ENCODE measurements at places on chromosomes 3 and 15.

- no peak for DNase-seq
Measured at GRCh38 chr15:60391722-60392315, 6.0 kb downstream of the ANXA2 start.

DNA sequence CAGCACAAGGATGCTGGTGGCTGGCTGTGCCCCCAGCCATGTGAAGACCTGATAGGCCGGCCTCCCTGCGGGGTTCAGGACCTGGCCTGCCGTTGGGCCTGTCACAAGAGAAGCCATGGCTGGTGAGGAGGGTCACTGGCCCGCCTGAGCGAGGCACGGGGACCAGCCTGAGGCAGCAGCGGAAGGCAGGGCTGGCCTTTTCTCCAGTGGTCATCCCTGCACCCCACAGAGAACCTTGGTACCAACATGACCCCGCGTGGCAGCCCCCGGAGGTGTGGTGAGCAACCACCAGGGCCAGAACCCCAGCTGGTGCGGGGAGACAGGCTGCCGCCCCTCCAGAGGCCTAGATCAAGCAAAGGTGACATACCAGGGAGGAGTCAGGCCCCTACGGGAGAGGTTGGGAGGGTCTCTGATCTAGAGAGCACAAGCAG is 134.1 kb upstream of the MEF2A start:
- no peak for DNase-seq

DNA sequence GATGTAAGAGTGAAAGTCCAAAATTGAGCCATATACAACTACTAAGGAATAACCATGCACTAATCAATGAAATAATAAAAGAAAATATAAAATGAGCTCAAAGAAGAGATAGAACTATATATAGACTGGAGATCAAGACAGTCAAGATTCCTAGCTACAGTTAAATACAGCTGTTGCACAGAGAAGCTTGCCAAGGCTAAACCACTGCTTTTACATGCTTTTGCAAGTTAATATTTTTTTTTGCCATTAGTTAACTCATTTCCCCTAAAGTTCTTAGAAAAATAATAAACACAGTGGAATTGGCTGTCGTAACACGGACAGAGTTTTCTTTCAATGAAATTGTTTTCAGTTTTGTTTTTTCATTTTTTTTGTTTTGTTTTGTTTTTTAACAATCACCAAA is 123.0 kb downstream of the VGLL3 start:
- peak; percentile 26 for DNase-seq

- no peak for DNase-seq
Measured at GRCh38 chr3:165159760-165160421, 36.3 kb downstream of the SLITRK3 start.

DNA sequence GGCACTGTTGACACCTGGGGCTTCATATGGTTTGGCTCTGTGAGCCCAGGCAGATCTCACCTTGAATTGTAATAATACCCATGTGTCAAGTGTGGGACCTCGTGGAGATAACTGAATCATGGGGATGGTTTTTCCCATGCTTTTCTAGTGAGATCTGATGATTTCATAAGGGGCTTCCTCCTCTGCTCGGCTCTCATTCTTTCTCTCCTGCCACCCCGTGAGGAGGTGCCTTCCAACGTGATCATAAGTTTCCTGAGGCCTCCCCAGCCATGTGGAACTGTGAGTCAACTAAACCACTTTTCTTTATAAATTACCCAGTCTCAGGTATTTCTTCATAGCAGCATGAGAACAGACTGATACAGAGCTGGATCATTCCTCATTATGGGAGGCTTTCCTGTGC is 655.9 kb upstream of the ADAMTS9 start:
- DNase-seq: no peak
